ENCODE measurements at places on chromosomes 13 and 19.

DNA sequence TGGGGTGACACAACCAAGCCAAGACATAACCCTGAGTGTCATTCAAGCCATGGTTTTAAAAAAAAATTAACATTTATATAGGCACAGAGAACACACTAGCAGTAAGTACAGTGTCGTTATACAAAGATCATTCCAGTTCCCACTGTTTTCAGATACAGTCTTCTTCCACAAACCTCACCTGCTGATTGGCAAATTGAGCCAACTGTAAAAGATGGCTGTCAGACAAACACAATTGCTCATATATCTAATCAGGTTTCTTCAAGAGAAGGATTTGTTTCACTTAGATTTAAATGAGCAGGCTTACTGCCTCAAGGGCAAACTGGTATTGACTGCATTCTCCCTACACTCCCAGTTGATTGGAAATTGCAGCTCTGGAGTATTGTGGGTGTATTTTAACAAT, 308.9 kb downstream of the RBM26 start:
- no peaks in the 10 kb centered on the region for H3K27me3 ChIP-seq
- H3K36me3 ChIP-seq = no peaks in the 10 kb centered on the region
- H3K4me3 ChIP-seq = no peak overlapping the region
- no peak for DNase-seq

DNA sequence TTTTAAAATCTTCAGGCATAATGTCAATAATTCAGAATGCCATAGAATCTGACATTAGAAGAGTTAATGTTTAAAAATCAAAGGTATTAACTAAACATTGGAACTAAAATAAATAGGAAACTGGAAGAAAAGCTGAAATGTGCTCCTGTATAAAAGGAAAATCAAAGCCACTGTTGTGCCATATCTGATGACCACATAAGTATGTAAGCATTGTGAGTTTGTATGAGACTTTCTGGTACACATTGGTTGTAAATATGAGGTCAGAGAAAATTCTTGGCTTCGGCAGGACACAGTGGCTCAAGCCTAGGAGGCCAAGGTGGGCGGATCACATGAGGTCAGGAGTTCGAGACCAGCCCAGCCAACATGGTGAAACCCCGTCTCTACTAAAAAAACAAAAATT, 48.3 kb upstream of the INTS6 start:
- H3K27me3 ChIP-seq = peaks cover 5% of the 10 kb centered on the region
- no peak for DNase-seq
- no peak overlapping the region for H3K27ac ChIP-seq
- H3K4me3 ChIP-seq = no peak overlapping the region

DNA sequence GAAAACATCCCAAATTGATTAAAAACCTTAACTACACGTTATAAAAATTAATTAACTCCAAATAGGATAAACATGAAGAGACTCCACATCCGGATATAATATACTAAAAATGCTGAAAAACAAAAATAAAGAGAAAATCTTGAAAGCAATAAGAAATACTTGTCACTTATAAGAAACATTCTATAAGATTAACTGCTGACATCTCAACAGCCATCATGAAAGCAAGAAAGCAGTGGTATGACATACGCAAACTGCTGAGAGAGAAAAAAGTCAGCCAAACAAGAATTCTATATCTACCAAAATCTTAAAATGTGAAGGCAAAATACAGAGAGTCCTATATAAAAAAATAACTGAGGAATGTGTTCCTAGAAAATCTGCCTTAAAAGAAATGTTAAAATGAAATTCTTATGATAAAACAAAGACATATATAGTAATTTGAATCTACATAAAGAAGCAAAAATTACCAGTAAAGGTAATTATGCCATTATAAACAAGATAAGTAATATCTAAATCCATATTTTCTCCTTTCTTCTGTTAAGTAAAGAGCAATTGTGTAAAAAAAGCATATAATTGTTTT, 1851.1 kb downstream of the PCDH9 start:
- H3K27ac ChIP-seq = no peak overlapping the region
- DNase-seq = no peak

DNA sequence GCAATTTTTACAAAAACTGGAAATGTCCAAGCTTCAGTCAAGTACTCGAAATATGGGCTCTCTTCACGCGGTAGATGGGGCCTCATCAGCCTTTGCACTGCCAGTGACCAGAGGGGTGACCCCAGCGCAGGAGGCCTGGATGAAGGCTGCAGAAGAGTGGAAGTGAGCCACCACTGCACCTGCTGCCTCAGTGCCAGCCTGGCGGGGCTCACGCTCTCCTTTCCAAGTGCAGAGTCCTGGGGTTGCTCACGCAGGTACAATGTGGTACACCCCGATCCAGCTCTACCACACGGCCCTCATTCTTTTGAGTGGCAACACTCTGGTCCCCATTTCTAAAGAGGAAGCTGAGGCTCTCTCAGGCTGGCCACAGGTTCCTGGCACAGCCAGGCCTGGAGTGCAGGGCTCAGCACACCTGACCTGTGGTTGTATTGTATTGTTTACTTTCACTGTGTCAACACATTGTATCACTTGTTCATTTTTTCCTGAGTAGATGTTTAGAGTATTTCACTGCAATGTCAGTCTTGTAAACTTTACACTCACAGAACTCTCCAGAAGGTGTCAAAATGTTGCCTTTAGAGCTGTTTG, 97.3 kb upstream of the SOX1 start:
- H3K36me3 ChIP-seq = peaks cover 3% of the 10 kb centered on the region
- no peak overlapping the region for H3K27ac ChIP-seq
- H3K4me1 ChIP-seq = no peaks in the 10 kb centered on the region
- H3K27me3 ChIP-seq = peaks cover 2% of the 10 kb centered on the region
- DNase-seq = no peak

DNA sequence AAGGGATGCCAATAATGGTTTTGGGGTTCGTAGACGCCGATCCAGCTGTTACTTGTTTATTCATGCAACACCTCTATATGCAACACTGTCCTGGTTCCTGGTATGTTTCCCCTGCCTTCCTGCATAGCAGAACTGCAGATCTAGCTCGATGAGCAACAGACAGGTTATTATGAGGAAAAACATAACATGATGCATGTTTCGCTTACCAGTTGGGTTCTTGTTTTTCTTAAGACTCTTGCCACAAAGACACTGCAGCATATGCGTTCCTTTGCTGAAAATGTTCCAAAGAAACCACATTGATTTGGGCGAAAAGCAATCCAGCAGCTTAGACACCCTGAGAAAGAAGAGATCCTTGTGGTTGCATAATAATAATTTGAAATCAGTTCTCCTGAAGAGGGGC, 583 bp downstream of the FGF14 start:
- no peaks in the 10 kb centered on the region for H3K36me3 ChIP-seq
- no peak overlapping the region for H3K27ac ChIP-seq
- H3K27me3 ChIP-seq = peaks cover 70% of the 10 kb centered on the region
- H3K4me3 ChIP-seq = peak overlapping the region; percentile 61
- DNase-seq = no peak
- H3K4me1 ChIP-seq = peaks cover 28% of the 10 kb centered on the region

DNA sequence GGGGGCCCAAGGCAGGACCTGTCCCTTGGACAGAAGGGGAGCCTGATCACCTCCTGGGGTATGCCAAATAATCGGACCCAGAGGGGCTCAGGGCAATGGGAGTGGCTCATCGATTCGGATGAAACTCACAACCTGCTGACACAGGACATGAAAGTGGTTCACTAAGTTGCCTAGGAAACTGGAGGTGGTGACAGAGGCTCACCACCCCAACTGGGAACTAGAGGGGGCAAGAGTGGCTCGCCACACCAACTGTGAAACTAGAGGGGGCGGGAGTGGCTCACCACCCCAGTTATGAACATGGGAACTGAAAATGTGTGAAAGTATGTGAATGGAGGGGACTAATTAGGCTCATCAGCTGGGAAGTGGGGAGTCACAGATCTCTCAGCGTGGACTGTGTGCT, 46.3 kb upstream of the ZNF737 start:
- no peak overlapping the region for H3K27ac ChIP-seq
- DNase-seq = no peak

DNA sequence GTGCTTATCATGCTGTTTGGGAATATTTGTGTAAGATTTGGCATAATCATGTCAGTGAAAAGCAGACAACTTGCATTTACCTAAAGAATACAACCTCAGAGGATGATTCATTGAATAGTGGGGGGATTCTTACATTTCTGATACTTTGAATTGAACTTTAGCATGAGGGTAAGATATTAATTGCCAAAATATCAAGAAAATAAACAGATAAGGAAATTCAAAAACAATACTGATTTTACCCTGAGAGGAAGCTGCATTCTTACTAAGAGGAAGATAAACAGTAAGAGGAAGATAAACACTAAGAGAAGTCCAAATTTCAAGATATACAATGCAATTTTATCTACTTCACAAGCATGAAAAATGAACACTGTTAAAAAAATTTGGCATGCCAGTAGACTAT, 2564.3 kb upstream of the PCDH20 start:
- H3K36me3 ChIP-seq = no peaks in the 10 kb centered on the region
- H3K4me3 ChIP-seq = no peak overlapping the region
- no peaks in the 10 kb centered on the region for H3K4me1 ChIP-seq
- H3K27ac ChIP-seq = no peak overlapping the region
- no peak for DNase-seq

DNA sequence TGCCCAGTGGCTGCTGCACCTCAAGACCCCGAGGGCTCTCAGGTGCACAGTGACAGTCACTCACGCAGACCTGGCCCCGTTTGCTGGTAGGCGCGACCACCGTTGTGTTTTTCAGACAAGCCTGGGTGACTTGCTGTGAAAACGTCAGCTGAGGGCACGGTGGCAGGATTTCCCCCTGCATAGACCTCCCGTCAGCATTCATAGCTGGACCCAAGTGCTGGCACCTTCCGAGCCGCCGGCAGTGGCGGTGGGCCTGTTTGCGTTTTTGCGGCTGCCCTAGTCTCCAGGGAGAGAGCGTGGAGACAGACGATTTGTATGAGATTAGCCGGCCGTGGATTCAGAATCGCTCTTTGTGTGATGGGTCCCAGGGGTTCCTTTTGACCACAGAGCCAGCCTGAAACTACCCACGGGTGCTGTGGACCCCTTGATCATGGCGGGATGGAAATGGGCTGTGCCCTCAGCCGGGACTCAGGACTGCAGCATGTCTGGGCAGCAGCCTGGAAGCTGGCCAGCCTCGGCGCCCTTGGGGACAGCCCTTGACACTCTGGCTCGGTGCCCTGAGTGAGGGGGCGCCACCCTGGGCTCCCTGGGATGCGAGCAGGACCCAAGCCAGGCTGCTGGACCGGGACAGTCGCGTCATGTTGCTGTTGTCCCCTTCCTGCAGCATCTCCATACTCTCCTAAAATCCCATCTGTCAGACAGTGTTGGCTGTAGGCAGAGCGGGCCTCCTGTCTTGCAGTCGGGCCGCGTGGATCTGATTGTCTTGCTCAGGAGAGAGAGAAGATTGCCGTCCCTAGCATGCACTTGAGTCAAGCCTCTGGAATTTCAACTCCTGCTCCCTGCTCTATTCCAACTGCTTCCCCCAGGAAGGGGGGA, 8.6 kb downstream of the KDM4B start:
- H3K36me3 ChIP-seq = peaks cover 4% of the 10 kb centered on the region
- no peak overlapping the region for H3K4me3 ChIP-seq
- no peak overlapping the region for H3K27ac ChIP-seq
- peaks cover 16% of the 10 kb centered on the region for H3K4me1 ChIP-seq
- DNase-seq = no peak

DNA sequence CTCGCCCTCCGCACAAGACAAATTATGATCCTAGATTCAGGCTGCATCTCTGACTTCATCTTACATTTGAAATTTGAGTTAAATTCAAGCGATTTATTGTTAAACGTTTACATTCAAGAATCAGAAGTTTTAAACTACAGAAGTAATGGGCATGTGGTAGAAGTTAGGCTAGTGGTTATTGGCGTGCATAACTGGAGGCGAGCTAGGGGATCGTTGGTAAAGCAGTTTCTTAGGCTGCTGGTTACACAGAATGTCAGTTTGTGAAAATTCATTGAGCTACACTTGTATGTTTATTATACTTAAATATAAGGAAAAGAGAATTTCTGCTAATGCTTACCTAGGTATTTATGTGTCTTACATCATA, 733 bp upstream of the CDX2 start:
- H3K27ac ChIP-seq = peak overlapping the region; percentile 2
- no peak overlapping the region for H3K4me3 ChIP-seq
- no peak for DNase-seq
- peaks cover 86% of the 10 kb centered on the region for H3K27me3 ChIP-seq
- H3K36me3 ChIP-seq = no peaks in the 10 kb centered on the region

- peaks cover 18% of the 10 kb centered on the region for H3K4me1 ChIP-seq
- no peak overlapping the region for H3K27ac ChIP-seq
- peak; percentile 32 for DNase-seq
- peaks cover 15% of the 10 kb centered on the region for H3K27me3 ChIP-seq
- H3K4me3 ChIP-seq = no peak overlapping the region
- H3K36me3 ChIP-seq = peaks cover 2% of the 10 kb centered on the region
Measured at GRCh38 chr13:91313103-91313502, 34.4 kb upstream of the MIR17HG start.

GRCh38 chr13:67137044-67137735, 92.9 kb downstream of the PCDH9 start:
- no peak overlapping the region for H3K27ac ChIP-seq
- H3K36me3 ChIP-seq = no peaks in the 10 kb centered on the region

- no peak overlapping the region for H3K27ac ChIP-seq
- H3K36me3 ChIP-seq = peaks cover 1% of the 10 kb centered on the region
- H3K27me3 ChIP-seq = no peaks in the 10 kb centered on the region
- DNase-seq = no peak
- peaks cover 3% of the 10 kb centered on the region for H3K4me1 ChIP-seq
- H3K4me3 ChIP-seq = no peak overlapping the region
Measured at GRCh38 chr19:40688987-40689338, 1.5 kb downstream of the NUMBL start.

DNA sequence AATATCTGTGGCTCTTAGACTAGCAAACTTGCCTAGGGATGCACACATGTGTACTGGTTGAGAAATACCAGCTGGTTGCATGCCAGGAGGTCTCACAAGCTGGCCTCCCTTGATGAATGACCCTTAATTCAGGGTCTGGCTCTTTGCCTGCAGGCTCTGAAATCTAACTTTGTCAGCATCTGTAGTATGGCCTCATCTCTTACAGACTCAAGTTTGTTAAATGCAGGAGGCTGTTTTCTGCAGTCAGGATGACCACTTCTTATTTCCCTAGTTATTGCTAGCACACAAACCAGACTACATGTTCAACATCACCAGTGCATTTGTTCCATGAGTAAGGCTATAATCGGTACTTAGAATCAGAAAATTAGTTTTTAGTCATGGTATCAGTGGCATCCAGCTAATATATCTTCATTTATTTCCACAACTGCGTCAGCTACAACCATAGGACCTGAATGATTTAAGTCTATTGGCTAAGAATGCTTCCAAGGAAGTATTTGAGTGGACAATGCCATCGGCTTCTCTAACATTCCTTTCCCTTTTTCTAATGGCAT, 23.3 kb upstream of the POSTN start:
- no peak overlapping the region for H3K4me3 ChIP-seq
- no peak for DNase-seq
- no peaks in the 10 kb centered on the region for H3K36me3 ChIP-seq
- H3K27ac ChIP-seq = no peak overlapping the region
- no peaks in the 10 kb centered on the region for H3K4me1 ChIP-seq

GRCh38 chr19:16627193-16627927, 644 bp downstream of the MED26 start:
- peak overlapping the region; percentile 90 for H3K4me3 ChIP-seq
- peak overlapping the region; percentile 89 for H3K27ac ChIP-seq
- no peaks in the 10 kb centered on the region for H3K27me3 ChIP-seq
- peak; percentile 23 for DNase-seq
